Chondrocyte (in vitro differentiated cells): ENCODE measurements at places on chromosomes 12 and 14. TPM values are rescaled to one million over a fixed set of nuclear protein-coding genes. Genes with fewer than 3 reads are reported as not detected.

GRCh38 chr12:63362166-63362565 is 211.2 kb upstream of the AVPR1A start:
- H3K27ac ChIP-seq, result no peak overlapping the region
- peaks cover 10% of the 10 kb centered on the region for H3K27me3 ChIP-seq
- H3K4me3 ChIP-seq, result no peak overlapping the region
- H3K36me3 ChIP-seq, result peaks cover 3% of the 10 kb centered on the region
- no peak for DNase-seq

GRCh38 chr14:74309125-74310022 is 6.6 kb upstream of the ABCD4 start:
- DNase-seq, result peak; percentile 3
- H3K4me3 ChIP-seq, result no peak overlapping the region
- H3K4me1 ChIP-seq, result peaks cover 5% of the 10 kb centered on the region
- no peaks in the 10 kb centered on the region for H3K36me3 ChIP-seq
- H3K27ac ChIP-seq, result no peak overlapping the region

GRCh38 chr12:12726555-12727093 is 9.5 kb downstream of the CDKN1B start:
- DNase-seq, result no peak
- peak overlapping the region; percentile 94 for H3K4me3 ChIP-seq
- H3K4me1 ChIP-seq, result peaks cover 30% of the 10 kb centered on the region
- H3K36me3 ChIP-seq, result no peaks in the 10 kb centered on the region
- no peaks in the 10 kb centered on the region for H3K27me3 ChIP-seq

Gene PRORP
- 27.0 to 42.3 TPM (median 31.1 TPM) in 3 replicates for total RNA-seq

DNA sequence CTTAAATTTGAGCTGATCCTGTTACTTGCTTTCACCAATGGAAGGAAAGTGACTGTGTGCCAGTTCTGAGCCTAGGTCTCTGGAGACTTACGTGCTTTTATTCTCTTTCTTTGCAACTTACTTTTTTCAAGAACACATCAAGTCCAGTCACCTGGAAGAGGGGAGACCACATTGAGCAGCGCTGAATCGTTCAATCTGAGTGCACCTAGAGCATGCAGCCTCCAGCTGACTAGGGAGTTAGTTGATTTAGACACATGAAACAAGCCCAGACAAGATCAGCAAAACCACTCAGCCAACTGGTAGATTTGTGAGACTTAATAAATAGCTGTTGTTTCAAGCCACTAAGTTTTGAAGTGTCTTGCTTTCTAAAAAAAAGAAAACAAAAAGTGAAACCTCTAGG is 1014.8 kb upstream of the FBXO33 start:
- H3K27me3 ChIP-seq, result no peaks in the 10 kb centered on the region
- no peaks in the 10 kb centered on the region for H3K36me3 ChIP-seq
- no peak overlapping the region for H3K4me3 ChIP-seq

DNA sequence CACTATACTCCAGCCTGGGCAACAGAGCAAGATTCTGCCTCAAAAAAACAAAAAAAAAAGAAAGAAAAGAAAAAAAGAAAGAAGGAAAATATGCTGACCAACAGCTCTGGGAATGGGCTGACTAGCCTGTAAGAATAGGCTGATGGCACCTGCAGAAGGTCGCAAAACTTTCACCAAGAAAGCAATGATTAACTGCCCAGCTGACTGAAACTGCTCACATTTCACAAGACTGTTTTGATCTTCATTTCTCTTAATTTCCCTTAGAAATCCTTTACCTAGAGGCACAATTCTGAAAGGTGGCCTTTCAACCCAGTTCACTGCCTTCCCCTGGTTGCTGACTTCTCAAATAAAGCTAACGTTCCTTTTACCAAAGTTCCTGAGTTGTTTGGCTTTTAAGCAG is 12.4 kb downstream of the BEST3 start:
- no peak overlapping the region for H3K4me3 ChIP-seq
- peaks cover 45% of the 10 kb centered on the region for H3K4me1 ChIP-seq
- no peak for DNase-seq
- no peaks in the 10 kb centered on the region for H3K36me3 ChIP-seq

Gene KRT84
- not detected in 3 replicates for total RNA-seq

- H3K27ac ChIP-seq, result no peak overlapping the region
- H3K27me3 ChIP-seq, result no peaks in the 10 kb centered on the region
- no peak overlapping the region for H3K4me3 ChIP-seq
- no peak for DNase-seq
- peaks cover 12% of the 10 kb centered on the region for H3K4me1 ChIP-seq
Measured at GRCh38 chr12:8077207-8077606, 4.9 kb upstream of the NECAP1 start.

Gene DBX2
- not detected in 3 replicates for total RNA-seq

Gene ZNF385A
- 5.5 to 6.8 TPM (median 6.4 TPM) in 3 replicates for total RNA-seq

- peak within 1 kb of the TSS; percentile 22 for H3K27ac ChIP-seq
- peaks cover 24% of the 10 kb centered on the region for H3K4me1 ChIP-seq
- H3K36me3 ChIP-seq, result no peaks in the 10 kb centered on the region
- H3K27me3 ChIP-seq, result peaks cover 24% of the 10 kb centered on the region
- no peak for DNase-seq
Measured at GRCh38 chr12:6700646-6701051, at the start of gene PIANP. PIANP (minus strand) TSS chr12:6700815; CDS start chr12:6698061, 2,754 bp downstream.

DNA sequence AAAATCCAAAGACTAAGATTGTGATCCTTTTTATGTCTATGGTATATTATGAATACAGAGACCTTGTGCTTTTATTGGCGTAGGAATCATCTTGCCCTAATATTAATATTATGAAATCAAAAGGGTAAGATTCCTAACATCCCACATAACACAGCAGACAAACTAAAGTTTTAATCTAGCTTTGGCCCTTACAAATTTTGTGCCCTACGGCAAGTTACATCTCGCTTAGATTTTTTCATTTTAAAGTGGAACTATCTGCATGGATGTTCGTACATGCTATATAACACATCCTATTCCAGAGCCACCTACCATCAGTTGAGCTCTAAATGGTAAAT is 217 bp upstream of the SMIM10L1 start:
- H3K27ac ChIP-seq, result peak overlapping the region; percentile 100
- DNase-seq, result no peak
- peaks cover 59% of the 10 kb centered on the region for H3K4me1 ChIP-seq
- no peaks in the 10 kb centered on the region for H3K27me3 ChIP-seq

DNA sequence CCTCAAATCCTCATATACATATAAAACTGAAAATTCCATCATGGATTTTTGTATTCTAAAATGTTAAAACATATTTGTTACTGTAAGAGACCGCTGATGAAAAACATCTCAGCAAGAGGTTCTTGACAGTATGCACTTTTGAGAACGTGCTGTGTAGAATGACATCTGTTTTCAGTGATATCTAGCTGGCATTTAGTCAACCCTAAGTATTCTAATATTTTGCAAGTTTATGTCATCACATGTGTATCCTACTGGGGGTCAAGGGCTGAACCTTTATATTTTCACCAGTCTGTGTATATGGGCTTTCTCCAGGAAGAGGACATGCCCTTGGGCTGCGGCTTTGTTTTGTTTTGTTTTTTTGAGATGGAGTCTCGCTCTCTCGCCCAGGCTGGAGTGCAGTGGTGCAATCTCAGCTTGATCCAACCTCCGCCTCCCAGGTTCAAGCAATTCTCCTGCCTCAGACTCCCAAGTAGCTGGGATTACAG is 22.0 kb upstream of the YARS2 start:
- no peaks in the 10 kb centered on the region for H3K4me1 ChIP-seq
- no peaks in the 10 kb centered on the region for H3K36me3 ChIP-seq
- H3K27ac ChIP-seq, result no peak overlapping the region
- H3K27me3 ChIP-seq, result peaks cover 20% of the 10 kb centered on the region

GRCh38 chr12:25894759-25895158 is 63.7 kb upstream of the RASSF8 start:
- H3K4me3 ChIP-seq, result no peak overlapping the region
- H3K27ac ChIP-seq, result no peak overlapping the region
- peaks cover 1% of the 10 kb centered on the region for H3K27me3 ChIP-seq
- H3K36me3 ChIP-seq, result peaks cover 5% of the 10 kb centered on the region
- no peaks in the 10 kb centered on the region for H3K4me1 ChIP-seq

GRCh38 chr12:52515927-52516831 is 4.0 kb downstream of the KRT5 start:
- no peaks in the 10 kb centered on the region for H3K36me3 ChIP-seq
- H3K27me3 ChIP-seq, result peaks cover 56% of the 10 kb centered on the region
- no peak overlapping the region for H3K4me3 ChIP-seq
- no peak overlapping the region for H3K27ac ChIP-seq
- peaks cover 1% of the 10 kb centered on the region for H3K4me1 ChIP-seq

Gene PLCZ1
- total RNA-seq, result not detected in 3 replicates

GRCh38 chr12:55718015-55718414 is 2.2 kb downstream of the BLOC1S1 start:
- no peak for DNase-seq
- peak overlapping the region; percentile 63 for H3K27ac ChIP-seq
- peaks cover 66% of the 10 kb centered on the region for H3K4me1 ChIP-seq
- no peaks in the 10 kb centered on the region for H3K27me3 ChIP-seq

Gene TTC9
- total RNA-seq, result 1.6 to 2.5 TPM (median 2.4 TPM) in 3 replicates

GRCh38 chr14:72701605-72702004 is 192.3 kb downstream of the DPF3 start:
- no peak for DNase-seq
- H3K4me1 ChIP-seq, result peaks cover 19% of the 10 kb centered on the region
- no peak overlapping the region for H3K27ac ChIP-seq
- H3K36me3 ChIP-seq, result no peaks in the 10 kb centered on the region
- H3K4me3 ChIP-seq, result no peak overlapping the region

- H3K36me3 ChIP-seq, result peaks cover 22% of the 10 kb centered on the region
- peaks cover 5% of the 10 kb centered on the region for H3K4me1 ChIP-seq
- H3K27me3 ChIP-seq, result no peaks in the 10 kb centered on the region
- H3K27ac ChIP-seq, result no peak overlapping the region
- H3K4me3 ChIP-seq, result no peak overlapping the region
Measured at GRCh38 chr12:107748472-107748871, 12.5 kb downstream of the PRDM4 start.

DNA sequence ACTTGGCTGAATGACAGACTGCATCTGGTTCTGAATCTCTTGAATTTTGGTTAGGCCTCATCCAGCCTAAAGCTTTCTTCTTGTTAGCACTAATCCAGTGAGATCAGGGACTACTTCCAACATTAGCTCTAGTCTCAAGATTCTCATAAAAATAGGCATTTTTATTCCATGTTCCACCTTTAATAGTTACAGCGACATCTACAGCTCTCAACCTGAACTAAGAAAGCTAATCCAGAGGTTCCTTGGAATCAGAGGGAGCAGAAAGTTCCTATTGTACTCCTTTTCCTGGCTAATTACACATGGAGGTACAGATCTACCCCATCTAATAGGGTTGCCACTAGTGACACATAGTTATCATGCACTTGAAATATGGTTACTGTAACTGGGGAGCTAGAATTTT is 391.9 kb downstream of the RMST start:
- H3K4me3 ChIP-seq, result no peak overlapping the region
- no peaks in the 10 kb centered on the region for H3K36me3 ChIP-seq
- DNase-seq, result no peak
- no peaks in the 10 kb centered on the region for H3K4me1 ChIP-seq
- H3K27ac ChIP-seq, result no peak overlapping the region

- peak overlapping the region; percentile 85 for H3K4me3 ChIP-seq
- peaks cover 41% of the 10 kb centered on the region for H3K4me1 ChIP-seq
- no peak for DNase-seq
- H3K27me3 ChIP-seq, result no peaks in the 10 kb centered on the region
- peak overlapping the region; percentile 91 for H3K27ac ChIP-seq
Measured at GRCh38 chr12:12890543-12891079, 751 bp upstream of the GPRC5A start.

GRCh38 chr14:95464514-95464913 is 51.9 kb downstream of the SYNE3 start:
- no peak overlapping the region for H3K4me3 ChIP-seq
- H3K27me3 ChIP-seq, result no peaks in the 10 kb centered on the region
- H3K4me1 ChIP-seq, result peaks cover 16% of the 10 kb centered on the region
- H3K27ac ChIP-seq, result no peak overlapping the region

Gene TAS2R31
- 1.1 to 3.8 TPM (median 1.7 TPM) in 3 replicates for total RNA-seq

Gene OR11H6
- total RNA-seq, result not detected in 3 replicates

Gene MORN3
- total RNA-seq, result 0.10 to 0.44 TPM (median 0.15 TPM) in 3 replicates

DNA sequence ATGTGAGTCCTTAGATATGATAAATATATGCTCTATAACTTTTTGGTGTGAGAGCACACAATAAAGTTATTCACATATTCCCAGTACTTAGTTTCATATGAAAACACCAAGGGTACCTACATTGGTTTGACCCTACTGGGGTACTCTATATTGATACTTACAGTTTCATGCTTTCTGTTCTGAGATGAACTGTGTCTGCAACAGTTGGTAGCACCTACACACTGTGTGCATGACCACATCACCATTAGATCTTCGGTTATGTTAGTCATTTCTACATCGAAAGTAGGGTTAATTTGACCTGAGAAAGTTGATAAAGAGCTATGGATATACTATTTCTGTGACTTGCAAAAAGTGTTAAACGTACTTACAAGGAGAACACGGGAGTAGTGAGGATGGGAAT is 337.2 kb downstream of the NPAS3 start:
- no peak overlapping the region for H3K4me3 ChIP-seq
- H3K36me3 ChIP-seq, result peaks cover 2% of the 10 kb centered on the region
- no peak overlapping the region for H3K27ac ChIP-seq
- no peak for DNase-seq
- H3K4me1 ChIP-seq, result no peaks in the 10 kb centered on the region

GRCh38 chr14:23653051-23653450 is 16.9 kb downstream of the DHRS2 start:
- H3K27ac ChIP-seq, result no peak overlapping the region
- H3K36me3 ChIP-seq, result no peaks in the 10 kb centered on the region
- peaks cover 43% of the 10 kb centered on the region for H3K27me3 ChIP-seq
- no peak for DNase-seq
- no peak overlapping the region for H3K4me3 ChIP-seq
- H3K4me1 ChIP-seq, result no peaks in the 10 kb centered on the region

DNA sequence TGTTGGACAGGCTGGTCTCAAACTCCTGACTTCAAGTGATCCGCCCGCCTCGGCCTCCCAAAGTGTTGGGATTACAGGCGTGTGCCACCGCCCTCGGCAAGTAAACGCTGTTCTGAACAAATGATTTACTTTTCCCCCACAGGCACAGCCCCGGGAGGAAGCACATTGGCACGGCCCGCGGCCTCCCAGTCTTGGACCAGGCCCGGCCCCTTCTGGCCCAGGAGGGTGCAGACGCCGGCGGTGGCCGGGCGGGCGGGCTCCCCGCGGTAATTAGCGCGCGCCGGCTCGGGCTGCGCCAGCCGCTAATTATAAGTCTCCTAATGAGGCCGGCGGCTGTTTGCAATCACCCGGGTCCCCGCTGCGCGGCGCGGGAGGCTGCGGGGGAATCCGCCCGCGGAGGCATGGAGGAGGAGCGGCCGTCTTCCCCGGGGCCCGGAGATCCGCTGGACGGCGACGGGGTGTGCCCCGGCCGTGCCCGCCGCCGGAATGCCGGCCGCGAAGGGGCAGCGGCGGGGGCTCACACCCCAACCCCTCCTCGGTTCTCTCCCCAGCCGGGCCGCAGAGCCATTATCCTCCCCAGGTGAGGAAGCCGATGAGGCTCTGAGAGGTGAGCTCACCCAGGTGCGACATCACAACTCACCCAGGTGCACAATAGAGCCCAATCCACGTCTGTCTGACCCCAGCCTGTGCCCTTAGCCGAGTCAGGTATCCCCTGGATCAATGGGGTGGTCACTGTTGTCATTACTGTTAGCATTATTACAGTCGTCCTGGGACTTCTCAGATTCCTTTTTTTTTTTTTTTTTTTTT is 3.3 kb upstream of the POP5 start:
- DNase-seq, result no peak
- H3K4me3 ChIP-seq, result peak overlapping the region; percentile 57
- H3K27me3 ChIP-seq, result peaks cover 1% of the 10 kb centered on the region
- H3K27ac ChIP-seq, result no peak overlapping the region
- peaks cover 32% of the 10 kb centered on the region for H3K4me1 ChIP-seq
- peaks cover under 1% of the 10 kb centered on the region for H3K36me3 ChIP-seq

- H3K36me3 ChIP-seq, result no peaks in the 10 kb centered on the region
- H3K4me3 ChIP-seq, result no peak overlapping the region
- H3K4me1 ChIP-seq, result no peaks in the 10 kb centered on the region
- H3K27me3 ChIP-seq, result no peaks in the 10 kb centered on the region
- H3K27ac ChIP-seq, result no peak overlapping the region
- DNase-seq, result no peak
Measured at GRCh38 chr12:17016116-17016864, 410.3 kb upstream of the LMO3 start.
